Stimulated activated CD8-positive, alpha-beta memory T cell treated with anti-CD3 and anti-CD28 coated beads, Interleukin-2, amount 100 ng/mL, for 48 hours (primary cell): ENCODE measurements at places on chromosomes 5 and 9.

DNA sequence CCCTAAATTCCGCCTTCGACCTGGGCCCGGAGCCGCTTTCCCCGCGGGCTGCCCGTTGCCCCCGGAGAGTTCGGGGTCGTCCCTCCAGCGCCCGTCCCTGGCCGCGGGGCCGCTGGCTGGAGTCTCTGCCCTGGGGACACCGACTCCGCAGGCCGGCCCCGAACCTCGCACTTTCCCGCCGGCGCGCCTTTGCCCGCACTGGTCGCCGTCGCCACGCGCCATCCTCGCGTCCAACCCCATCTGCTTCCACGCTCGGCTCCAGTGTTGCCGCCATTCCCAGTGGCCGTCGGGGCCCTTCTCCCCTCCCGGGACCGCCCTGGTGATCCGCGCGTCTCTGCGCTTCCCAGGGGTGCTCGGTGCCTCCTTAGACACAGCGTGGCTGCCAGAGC, 11.0 kb downstream of the LHX3 start:
- DNase-seq: no peak

DNA sequence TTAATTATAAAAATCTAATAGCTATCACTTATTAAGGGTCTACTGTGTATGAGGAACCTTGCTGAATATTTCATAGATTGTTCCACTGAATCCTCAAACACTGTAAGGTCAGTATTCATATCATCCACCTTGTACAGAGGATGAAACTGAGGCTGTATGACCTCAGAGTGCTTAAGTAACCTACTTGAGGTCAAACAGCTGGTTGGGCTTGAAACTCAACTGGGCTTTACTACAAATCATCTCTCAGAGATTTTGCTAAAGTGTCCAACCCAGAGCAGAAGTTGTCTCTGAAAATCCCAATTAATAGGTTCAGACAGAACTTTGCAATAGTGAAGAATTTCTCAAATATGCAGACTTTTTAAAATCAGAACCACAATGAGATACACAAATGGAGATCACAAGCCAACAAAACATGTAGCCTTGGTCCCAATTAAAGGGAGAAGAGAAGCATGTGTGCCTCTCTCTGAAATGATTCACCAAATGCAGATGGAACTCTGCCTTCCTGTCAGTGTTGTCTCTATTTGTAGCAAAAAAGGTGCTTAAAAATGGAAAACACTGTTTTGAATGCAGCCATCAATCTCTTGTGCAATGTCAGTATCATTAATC, 131.4 kb downstream of the FAM114A2 start:
- DNase-seq: no peak

GRCh38 chr9:114282926-114283325, 40.0 kb upstream of the ORM1 start:
- DNase-seq: no peak

- no peak for DNase-seq
These were observed 10.4 kb downstream of the MED27 start for GRCh38 chr9:132069046-132069898.
